ENCODE measurements at places on chromosomes 6 and 20.

- no peak for DNase-seq
These were observed 137.4 kb upstream of the RNF24 start for GRCh38 chr20:4152696-4153235.

DNA sequence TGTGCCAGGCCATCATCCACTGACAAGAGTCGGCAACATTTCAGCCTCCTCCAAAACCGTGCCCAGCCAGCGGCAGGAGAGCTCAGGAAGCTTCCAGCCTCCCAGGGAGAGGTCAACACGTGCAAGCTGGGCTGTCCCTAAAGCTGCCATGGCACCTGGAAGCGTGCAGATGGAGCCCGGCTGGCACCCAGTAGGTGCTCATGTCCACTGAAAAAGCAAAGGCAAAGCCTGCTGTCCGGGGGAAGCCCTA, 14.4 kb upstream of the TLDC2 start:
- no peak for DNase-seq

GRCh38 chr6:144219056-144219685, 66.0 kb upstream of the UTRN start:
- DNase-seq: no peak

DNA sequence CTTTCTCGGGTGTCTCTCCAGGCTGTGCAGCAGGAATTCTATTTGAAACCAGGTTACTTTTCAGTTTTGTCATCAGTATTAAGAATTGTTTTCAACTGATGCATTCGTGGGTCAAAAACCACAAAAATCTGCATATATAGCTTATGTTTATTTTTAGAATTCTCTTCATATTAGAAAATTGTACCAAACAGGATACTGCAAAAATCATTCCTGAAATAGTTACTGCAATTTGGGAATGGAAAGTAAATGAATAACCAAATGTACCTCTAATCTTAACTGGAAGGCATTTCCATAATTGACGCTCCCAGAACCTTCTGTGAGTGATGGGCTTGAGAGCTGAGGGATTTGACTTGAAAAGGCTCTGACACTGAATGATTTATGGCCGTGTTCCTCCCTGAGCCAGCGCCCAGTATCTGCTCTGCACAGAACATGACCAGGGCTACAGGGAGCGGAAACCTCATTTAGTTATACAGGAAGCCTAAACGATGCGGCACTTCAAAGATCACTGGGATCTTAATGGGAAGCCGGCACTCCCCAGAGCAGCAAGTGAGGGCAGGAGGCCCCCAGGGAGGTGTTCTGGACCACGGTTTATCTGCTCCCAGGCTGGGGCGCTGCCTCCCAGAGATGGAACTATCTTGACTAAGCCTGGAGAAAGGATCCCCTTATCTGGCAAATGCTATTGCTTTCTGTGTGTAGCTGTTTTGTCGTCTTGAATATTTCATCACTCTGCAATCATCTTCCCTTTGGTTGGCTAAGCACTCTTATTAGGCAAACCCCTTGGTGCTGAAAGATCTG, 446.0 kb downstream of the QKI start:
- DNase-seq: no peak

- no peak for DNase-seq
These were observed 135.4 kb downstream of the BFSP1 start for GRCh38 chr20:17395729-17396128.

- DNase-seq: no peak
These were observed 36.2 kb upstream of the EPB41L1 start for GRCh38 chr20:36118371-36118770.

DNA sequence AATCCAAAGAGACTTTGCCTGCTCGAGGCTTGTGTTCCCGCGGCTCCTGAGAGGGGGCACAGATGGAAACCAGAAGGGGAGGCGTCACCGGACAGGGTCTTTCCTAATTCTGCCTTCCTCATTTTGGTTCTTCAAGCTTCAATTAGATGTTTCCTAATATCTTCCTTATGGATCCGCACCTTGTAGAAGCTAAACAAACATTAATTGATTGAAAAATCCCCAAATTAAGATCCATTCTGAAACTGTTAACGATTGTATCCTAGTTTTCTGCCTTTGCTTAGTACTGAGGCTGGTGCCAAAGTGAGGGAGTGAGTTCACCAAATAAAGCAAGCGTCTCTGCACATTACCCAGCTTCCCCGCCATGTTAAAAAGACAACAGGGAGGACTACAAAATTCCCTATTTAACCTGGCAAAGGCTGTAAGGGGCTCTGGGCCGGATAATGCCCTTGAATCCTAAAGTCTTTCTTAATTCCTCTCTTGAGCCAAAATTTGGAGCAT, 123.2 kb downstream of the GPX5 start:
- no peak for DNase-seq

DNA sequence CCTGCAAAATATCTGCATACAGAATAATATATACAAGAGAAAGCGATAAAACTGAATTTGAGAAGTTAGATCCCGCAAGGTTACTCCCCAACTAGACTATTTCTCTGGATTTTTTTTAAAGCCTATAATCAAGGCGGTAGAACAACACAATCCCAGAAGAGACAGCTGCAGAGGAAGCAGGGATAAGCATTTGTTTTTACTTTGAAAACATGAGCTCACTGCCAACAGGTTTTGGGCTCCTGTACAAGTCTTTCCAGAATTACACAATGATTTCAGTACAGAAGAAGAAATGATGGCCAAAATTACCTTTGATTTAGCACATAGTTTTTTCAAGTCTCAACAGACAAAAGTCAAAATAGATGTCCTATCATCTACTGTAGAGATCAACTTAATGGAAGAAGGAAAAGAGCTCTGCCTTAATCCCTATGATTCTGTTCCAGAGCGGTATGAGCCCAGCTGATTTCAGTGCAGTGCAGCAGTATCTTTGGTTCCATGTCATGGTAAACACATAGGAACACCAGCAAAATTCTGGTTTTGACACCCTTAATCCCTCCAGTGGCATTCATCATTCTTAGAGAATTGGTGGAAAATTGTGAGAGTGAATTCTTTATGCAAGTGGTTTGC, 304.3 kb downstream of the HDGFL1 start:
- no peak for DNase-seq

- no peak for DNase-seq
These were observed 98.9 kb downstream of the OLIG3 start for GRCh38 chr6:137395316-137395715.
